ENCODE measurements at places on chromosomes 2 and 18.
A peak's percentile ranks its signal among the peaks of the same experiment; 100 is the strongest.

- DNase-seq = no peak
Measured at GRCh38 chr2:202079310-202079709, 6.3 kb downstream of the KIAA2012 start.

- DNase-seq = no peak
Measured at GRCh38 chr2:173339807-173340206, 14.9 kb upstream of the CDCA7 start.

- no peak for DNase-seq
Measured at GRCh38 chr2:239700686-239701345, 300.0 kb upstream of the HDAC4 start.

DNA sequence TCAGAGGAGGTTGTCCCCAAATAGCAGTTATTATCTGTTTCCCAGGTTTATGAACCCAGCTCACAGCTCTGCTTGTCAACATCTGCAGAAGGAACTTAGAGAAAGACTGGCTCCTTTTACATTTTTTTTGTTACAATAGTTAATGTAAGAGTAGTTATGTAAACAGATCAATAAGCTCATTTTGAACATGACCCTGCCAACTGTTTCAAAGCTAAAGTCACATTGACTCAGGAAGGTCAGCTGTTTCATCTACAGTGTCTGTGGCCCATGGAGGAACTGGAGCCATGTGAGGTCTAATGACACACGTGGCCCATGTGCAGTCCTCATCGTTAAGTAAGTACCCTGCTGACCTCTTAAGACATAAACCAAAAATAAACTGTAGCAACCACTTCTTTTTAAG is 97.1 kb downstream of the SH3RF3 start:
- no peak for DNase-seq

DNA sequence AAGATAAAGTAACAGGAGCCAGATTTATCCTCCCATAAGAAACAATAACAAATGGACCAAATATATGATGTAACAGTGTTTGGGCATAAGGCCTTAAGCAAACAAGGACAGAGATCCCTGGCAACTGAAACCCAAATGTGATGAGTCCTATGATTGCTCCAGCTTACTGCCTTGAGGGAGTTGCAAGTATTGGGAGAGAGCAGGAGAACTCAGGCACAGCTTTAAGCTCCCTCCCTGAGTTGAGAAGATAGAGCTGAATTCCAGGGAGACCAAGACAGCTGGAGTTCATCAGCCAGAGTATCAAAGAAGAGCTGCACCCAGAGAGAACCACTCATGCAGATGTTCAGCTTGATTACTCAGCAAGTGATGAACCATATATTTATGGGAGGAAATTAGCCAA is 814.5 kb upstream of the RAB6C start:
- no peak for DNase-seq

- DNase-seq = no peak
Measured at GRCh38 chr2:132664096-132664495, 5.9 kb downstream of the LYPD1 start.

GRCh38 chr2:218875692-218876246 is 4.9 kb upstream of the WNT10A start:
- no peak for DNase-seq

DNA sequence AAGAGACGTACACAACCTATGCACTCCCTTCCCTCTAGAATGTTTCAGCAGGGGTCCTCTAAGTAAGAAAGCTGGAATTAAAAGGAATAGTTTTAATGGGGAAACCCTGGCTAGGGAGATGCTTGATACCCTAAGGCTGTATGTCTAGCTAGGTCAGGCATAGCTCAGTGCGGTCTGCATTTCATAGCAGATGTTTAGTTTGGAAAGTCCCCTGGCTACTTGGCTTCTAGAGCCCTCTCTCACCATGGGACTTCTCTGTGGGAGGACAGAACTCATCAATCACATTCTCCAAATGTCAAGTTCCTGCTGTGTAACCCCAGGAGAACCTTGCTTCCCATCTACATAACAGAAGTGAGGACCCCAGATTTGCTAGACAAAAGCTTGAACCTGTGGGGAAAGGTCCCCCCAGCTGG is 24.1 kb upstream of the ANXA4 start:
- no peak for DNase-seq

- DNase-seq = no peak
Measured at GRCh38 chr2:196902828-196903227, 23.7 kb downstream of the PGAP1 start.

DNA sequence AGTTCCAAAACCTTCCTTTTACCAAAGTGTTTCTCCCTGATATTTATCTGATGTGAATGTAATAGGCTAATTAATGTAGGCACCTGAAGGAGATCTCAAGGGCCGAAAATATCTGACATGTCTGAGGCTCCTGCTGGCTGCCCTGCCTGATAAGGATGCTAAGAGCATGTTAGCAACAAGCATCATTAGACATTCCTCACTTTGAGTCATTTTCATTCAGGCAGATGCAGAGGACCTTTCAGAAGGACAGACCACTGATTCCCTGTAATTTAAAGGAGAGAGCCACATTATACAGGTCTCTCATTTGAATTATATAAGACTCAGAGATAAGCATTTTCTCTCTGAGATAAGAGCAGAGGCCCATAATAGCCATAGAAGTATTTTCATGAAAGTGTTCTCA is 222.4 kb upstream of the NCKAP5 start:
- no peak for DNase-seq

- DNase-seq = no peak
Measured at GRCh38 chr18:56286775-56287325, 351.5 kb downstream of the TXNL1 start.

GRCh38 chr2:237177986-237178385 is 92.3 kb downstream of the COPS8 start:
- no peak for DNase-seq

DNA sequence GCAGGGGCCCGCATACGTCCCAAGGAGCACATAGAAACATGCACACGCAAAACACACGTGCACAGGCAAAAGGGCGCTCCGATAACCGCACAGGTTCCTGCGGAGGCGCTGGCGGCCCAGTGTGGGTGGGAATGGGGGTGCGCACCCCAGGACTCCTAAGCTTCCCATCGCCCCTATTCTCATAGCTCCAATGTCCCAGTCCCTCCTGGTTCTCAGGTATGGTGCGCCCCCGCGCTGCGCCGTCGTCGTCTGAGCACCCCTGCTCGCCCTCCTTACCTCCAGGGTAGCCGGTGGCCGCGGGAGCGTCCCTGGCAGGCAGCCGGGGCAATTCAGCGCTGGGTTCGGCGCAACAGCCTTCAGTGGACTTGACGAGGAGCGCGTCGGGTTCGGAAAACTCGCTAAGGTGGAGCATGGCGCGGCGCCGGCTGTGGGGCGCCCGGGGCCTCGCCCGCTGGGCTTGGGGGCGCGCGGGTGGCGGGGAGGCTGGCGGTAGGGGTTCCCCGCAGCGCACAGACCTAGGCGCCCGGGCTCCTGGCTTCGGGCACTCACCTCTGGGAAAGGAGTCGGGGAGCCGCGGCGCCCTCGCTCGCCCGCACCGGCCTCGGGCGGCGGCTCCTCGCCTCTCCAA is 328 bp downstream of the EGR4 start:
- DNase-seq = no peak

GRCh38 chr18:56575819-56576663 is 62.4 kb downstream of the TXNL1 start:
- peak; percentile 3 for DNase-seq

DNA sequence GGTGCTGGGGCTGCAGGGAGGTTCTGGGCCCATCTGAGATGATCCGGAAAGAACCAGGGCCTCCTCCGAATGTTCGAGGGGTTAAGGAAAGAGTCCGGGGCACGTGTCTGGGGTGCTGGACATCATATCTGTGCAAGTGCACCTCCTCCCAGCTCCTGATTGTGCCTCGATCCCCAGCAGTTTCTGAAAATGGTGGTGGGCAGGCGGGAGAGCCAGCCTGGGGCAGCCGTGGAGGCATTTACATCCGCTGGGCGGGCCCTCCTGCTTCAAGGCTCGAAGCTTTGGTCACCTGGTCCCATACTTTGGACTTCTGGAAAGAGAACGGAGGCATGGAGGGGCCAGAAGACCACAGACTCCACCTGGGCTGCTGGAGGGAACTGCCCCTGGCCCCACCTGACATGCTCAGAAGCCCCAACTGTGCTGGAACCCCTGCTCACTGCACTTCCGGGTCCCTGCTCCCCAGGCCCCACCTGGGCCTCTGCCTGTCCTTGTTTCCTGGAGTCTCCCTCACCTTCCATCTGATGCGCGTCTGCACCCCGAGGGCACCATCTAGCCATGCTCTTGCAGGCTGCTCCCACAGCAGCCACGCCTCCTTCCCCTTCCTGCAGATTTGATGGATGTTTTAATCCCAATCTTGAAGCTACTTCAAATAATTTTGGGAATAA is 119.2 kb upstream of the HDAC4 start:
- no peak for DNase-seq

DNA sequence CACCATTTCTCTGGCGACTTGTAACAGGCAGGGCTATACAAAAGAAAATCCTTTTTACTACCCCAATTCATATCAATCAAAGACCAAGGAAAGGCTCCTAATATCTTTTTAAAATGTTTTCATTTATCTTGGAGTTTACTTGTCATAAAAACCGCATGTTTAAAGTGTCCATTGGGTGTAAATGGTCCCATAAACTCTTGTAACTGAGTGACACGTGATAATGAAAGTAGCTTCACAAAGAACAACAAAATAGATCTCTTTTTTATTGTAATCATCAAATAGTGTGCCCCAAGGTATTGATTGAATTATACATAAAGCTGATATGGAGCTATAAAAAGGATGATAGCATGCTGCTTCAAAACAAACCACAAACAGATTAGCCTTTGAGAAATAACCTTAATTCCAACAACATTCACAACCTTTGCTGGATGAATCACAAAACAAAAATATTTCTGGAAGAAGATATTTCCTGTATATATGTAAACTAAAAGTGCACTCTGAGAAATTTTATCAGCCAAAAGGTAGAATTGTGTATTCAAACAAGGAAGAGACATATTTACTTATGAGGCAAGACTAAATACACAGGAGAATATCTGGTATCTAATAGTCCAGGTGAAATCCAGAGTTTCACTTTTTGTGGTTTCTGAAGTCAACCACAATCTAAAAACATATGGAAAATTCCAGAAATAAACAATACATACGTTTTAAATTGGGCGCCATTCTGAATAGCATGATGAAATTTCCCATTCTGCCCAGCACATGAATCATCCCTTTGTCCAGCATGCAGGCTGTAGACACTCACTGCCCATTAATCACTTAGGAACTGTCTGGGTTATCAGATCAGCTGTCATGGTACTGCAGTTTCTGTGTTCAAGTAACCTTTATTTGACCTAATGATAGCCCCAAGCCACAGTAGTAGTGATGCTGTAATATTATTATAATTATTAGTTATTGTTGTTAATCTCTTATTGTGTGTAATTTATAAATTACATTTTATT is 237.5 kb downstream of the PIK3C3 start:
- DNase-seq = no peak

DNA sequence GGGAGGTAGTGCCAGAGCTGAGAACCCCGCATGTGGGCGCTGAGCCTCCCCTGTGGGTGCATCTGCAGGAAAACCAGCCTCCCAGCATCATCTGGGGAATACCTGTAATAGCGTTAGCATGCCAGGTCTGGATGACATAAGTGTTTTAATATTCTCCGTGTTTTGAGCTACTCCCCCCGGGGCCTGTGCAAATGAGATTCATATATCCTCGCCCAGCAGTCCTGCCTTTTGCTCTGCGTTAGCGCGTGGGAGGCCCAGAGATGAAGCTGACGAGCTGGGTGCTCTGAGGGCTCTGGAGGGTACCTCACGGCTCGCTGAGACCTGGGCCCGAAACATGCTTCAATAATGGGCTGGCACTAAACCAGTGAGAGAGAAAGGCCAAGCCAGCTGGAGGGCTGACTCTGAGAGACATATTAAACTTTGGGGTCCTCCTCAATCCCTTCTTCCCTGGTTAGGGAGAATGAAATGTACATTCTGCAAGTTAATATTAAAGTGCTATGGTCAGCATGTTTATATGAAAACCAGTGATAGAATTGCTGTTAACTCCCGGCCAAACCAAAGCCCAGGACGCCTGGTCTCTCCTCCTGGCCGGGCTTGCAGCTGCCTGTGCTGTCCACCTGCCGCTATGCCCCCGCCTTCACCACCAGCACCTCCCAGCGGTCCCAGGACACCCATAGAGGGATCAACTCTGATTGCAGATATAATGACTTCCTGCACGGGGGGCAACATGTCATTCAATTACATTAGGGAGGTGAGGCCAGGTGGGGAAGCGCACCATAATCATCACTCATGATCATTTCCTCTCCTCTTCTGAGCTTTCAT is 77.0 kb downstream of the EDAR start:
- DNase-seq = no peak

GRCh38 chr2:240917684-240918257 is 11.6 kb downstream of the CROCC2 start:
- DNase-seq = no peak

GRCh38 chr2:126952216-126952615 is 53.5 kb downstream of the TEX51 start:
- no peak for DNase-seq

Measured in NCI-H1048 (cell line).